Fibroblast of skin of right biceps (primary cell): ENCODE measurements at places on chromosomes 2 and 18.

DNA sequence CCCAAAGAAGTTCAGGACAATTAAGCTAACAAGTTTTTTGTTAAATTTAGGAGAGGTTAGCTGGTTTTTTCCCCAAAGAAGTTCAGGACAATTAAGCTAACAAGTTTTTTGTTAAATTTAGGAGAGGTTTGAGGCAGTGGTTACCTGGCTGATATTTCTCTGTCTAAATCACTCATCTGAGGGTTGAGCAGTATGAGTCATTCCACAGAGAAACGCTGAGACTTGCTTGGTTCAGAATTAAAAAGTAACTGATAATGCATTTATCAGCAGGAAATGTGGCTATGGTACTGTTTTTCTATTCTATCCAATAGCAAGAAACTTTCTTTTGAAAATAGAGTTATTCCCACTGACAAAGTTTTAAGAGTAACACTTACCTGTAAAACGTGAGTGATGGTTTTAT lies 22.8 kb upstream of the KIDINS220 start:
- no peak for DNase-seq

- no peak for DNase-seq
Measured at GRCh38 chr18:52510139-52510538, 170.1 kb downstream of the DCC start.

GRCh38 chr2:217291259-217291658 lies 431.4 kb upstream of the TNP1 start:
- no peak for DNase-seq

GRCh38 chr18:864872-865273 lies 39.8 kb upstream of the ADCYAP1 start:
- DNase-seq = peak; percentile 68

DNA sequence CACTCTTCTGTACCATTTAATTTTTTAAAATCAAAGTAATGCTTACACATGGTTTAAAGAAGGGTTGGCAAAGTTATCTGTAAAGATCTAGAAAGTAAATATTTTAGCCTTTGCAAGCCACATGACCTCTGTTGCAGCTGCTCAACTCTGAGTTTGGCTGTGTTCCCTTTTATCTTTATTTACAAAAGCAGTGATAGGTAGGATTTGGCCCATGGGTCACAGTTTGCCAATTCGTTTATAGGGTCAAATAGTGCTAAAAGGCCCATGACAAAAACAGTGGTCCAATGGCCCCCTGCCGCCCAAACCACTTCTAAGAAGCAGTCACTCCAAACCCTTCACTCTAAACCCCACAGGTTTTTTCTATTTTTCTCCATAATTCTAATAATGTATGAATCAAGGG lies 124.8 kb downstream of the PARD3B start:
- no peak for DNase-seq

DNA sequence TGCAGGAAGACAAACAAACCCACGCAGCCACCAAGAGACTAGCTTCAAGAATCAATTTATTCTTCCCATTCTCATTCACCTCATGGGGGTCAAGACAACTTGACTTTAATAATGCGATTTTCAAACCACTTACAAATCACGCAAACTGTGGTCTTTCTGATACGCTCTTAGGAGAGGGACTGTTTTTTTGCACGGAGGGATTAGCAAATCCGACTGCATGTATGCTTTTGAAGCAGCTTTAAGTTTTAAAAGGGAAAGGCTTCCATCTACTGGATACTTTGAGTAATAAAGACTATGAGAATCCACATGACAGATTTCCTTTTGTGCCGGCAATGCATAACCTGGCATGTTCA lies 322.9 kb upstream of the KCNJ3 start:
- DNase-seq = peak; percentile 35

GRCh38 chr2:99259465-99259864 lies 4.0 kb upstream of the LYG2 start:
- DNase-seq = no peak

- DNase-seq = no peak
Measured at GRCh38 chr18:32438173-32438572, 32.5 kb downstream of the GAREM1 start.

- no peak for DNase-seq
Measured at GRCh38 chr18:76823161-76823538, 793 bp downstream of the ZNF236 start.

DNA sequence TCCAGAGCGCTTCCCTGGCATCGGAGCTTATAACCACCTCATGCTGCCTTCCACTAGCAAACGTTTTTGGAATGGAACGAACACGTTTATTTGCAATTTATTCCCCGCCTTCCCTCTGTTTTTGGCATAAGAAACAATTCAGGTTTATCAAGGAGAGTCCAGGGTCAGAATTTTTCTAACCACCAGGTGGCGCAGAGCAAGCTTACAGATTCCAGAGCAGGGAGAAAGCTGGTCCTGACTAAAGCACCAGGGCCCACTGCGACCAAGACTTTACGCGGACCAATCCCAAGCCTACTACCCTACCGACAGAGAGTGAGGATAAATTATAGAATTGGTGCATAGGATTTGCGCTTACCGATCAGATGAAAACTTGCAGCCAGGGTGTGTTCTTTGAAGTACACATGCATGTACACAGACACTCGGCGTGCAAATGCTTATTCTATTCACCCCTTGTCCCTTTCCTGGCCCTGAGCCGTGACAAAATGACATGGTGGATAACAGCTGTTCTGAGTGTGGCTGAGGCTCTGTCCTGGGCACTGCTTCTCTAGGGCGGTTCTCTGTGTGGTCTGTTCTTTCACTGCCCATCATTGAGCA lies 34.7 kb downstream of the NAPG start:
- peak; percentile 72 for DNase-seq

- DNase-seq = peak; percentile 66
Measured at GRCh38 chr2:150212722-150213171, 274.7 kb downstream of the RND3 start.

DNA sequence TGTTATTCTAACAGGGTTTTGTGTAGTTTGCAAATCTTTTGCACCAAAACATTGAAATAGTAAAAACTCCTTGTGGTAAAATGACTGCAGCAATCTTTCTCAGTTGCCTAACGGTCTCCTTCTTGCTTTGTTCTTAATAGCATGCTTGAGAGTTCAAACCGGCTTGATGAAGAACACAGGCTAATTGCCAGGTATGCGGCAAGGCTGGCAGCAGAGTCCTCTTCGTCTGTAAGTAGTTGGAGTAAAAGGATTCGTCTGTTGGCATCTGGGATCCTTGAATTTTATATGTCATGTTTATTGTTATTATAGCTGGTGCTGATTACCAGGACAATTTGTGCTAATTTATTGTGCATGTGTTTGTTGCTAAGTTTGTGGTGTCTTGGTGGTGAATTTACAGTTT lies 138.1 kb downstream of the DTNA start:
- no peak for DNase-seq

DNA sequence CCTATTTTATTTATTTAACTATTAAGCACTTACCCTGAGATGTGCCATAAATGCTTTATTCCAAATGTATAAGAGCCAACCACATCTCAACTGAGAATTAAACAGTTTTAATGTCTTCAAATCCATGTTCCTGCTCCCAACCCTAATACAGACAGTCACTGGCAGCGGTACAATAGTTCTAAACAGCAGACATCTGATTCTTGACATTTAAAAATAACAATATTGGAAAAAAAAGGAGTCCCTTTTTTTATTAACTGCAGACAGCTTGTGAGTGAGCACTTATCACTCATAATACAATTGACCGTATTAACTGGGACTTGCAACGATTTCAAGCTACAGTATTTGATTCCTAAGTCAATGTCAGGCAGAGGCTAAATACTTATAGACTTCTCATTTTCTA lies 424.6 kb downstream of the TGIF1 start:
- no peak for DNase-seq

- DNase-seq = no peak
Measured at GRCh38 chr2:58419983-58420382, 178.9 kb upstream of the FANCL start.

GRCh38 chr18:58714259-58714658 lies 43.0 kb downstream of the MALT1 start:
- no peak for DNase-seq

GRCh38 chr2:88808083-88808482 lies 116.6 kb downstream of the RPIA start:
- no peak for DNase-seq

GRCh38 chr2:68908392-68908970 lies 37.3 kb upstream of the BMP10 start:
- DNase-seq = peak; percentile 43

DNA sequence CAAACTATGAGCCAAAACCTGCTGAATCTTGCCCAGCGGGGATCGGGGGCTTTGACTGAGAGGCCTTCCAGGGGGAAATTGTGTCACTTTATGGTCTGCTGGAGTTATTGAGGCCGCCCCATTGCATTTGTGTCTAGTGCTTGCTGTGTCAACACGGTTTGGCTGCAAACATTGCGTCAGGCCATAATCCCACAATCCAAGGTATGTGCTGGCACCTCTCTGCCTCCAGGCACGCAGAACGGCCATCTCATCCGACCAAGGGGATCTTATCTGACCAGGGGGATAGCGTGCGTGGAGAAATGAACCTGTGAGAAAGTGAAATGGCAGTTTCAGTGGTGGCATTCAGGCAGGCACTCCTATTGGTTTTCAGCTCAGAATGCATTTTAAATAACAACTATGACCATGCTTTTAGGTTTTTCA lies 18.1 kb upstream of the LYPD6B start:
- no peak for DNase-seq

DNA sequence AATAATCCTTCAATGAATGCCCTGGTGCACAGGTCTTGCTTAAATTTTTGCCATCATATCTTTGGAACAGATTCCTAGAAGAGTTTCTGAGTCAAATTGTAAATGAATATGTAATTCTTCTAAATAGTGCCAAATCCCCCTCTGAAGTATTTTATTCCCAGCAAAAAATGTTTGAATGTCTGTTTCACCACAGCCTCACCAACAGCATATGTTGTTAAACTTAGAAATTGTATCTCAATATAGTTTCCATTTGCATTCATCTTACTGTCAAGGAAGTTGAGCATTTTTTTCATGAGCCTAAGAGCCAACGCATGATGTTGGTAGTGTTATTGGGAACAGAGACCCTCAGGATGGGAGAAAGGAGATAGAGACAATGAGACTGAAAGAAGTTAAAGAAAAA lies 86.8 kb upstream of the IL1R2 start:
- no peak for DNase-seq

DNA sequence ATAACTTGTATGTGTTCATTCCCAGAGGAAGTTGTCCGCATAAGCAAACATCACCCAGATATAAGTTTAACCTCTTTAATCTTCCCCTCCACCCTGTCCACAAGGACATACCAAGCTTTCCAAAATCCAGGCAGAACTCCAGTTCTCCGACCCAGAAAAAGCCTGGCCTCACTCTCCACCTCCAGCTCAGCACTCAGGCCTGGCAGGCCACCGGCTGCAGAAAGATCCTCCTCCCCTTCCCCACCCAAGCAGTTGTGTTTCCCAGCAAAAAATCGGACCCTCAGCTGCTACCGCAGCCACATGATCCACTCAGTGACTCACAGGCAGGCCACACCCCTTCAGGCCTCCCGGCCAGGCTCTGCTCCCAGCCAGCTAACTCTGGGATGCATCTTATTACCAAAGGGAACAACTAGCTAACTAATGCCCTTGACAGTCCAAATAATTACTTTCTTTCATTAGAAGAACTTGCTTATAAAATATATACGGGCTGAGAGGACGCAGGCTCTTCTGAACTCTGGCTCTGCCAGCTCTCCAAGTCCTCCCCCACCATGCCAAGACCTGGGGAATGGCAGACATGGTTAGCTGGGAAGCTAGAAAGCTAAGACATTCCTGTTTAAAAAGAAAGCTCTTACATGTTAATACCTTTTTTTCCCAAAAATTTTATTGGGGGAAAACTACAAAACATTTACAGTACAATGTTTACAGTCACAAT lies 4.5 kb downstream of the ZFP36L2 start:
- DNase-seq = peak; percentile 97

DNA sequence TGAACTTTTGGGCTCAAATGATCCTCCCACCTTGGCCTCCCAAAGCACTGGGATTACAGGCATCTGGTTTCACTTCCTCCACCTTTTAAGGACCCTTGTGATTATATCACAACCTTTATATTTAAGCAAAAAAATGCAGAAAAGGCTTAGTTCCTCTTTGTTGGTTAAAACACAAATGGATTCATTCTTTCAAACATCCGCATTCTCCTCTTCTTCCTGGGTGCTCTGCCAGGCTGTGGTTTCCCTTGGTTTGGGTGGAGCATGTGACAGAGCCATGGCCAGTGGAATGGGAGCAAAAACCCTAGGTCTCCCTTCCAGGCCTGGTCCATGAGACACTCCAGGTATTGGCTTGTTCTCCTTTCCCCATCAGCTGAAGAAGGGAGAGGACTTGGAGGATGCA lies 9.9 kb upstream of the SLC66A3 start:
- DNase-seq = no peak
